ENCODE measurements at places on chromosomes 4 and X.

- DNase-seq: no peak
These were observed 112.1 kb downstream of the CDKL5 start for GRCh38 chrX:18537524-18537923.

- no peak for DNase-seq
These were observed 127.4 kb upstream of the UNC5C start for GRCh38 chr4:95676190-95676589.

DNA sequence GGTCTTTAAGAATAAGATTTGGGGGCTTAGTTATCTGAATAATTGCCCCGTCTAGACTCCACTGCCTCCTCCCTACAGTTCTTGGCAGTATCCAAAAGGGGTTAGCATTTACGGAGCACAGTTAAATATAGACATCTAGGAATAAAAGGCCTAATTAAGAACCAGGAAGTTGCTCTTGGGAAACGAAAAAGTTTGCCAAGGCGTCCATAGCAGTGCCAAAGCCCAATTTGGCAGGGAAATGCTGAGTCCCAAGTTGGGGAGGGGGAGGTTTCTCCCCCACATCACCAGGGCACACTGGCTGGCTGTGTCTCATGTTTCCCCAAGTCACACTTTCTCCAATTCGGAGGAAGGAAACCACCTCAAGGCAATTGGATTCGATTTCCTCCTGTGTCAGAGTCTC, 338.7 kb downstream of the FBXW7 start:
- no peak for DNase-seq

DNA sequence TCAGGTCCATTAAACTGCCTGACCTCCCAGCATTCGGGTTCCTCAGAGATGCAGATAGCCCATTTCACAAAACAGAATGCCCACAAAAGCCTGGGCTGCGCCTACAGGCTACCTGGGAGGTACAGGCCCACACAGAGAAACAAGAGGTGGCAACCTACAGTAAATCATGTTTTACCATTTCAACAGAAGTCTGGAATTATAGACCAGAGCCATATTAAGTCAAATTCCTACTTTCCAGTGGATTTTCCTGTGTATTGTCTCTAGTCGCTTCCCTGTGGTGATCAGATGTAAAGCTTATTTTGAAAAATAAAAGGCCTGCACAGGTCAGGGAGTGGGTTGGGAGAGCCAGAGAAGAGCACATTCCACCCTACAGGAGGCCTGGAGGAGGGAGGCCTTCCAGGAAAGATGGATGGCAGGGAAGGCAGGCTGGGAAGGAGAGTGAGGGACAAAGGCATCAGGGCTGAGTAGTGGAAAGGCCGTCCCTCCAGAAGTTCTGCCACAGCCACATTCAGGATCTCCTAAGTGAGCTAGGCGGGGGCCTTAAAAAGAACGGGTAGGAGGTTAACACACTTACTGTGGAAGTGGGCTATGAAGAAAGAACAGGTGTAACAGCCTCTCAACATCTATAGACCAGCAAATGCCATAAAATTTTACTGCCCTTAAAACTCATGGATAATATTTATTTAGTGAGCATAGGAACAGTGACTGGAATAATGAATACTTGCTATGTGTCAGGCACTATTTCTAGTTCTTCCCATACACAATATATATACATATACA, 19.0 kb upstream of the USO1 start:
- DNase-seq: no peak

GRCh38 chr4:13117185-13117584, 367.0 kb downstream of the RAB28 start:
- DNase-seq: no peak

GRCh38 chrX:125172531-125172930, 147.1 kb upstream of the TEX13C start:
- no peak for DNase-seq

GRCh38 chr4:2785613-2786012, 7.3 kb upstream of the SH3BP2 start:
- no peak for DNase-seq

- no peak for DNase-seq
These were observed 2.0 kb downstream of the GABRA2 start for GRCh38 chr4:46387956-46388355.

GRCh38 chrX:38110231-38110630, 103.9 kb downstream of the SYTL5 start:
- no peak for DNase-seq

GRCh38 chr4:2284934-2285612, 23.2 kb upstream of the MXD4 start:
- no peak for DNase-seq

DNA sequence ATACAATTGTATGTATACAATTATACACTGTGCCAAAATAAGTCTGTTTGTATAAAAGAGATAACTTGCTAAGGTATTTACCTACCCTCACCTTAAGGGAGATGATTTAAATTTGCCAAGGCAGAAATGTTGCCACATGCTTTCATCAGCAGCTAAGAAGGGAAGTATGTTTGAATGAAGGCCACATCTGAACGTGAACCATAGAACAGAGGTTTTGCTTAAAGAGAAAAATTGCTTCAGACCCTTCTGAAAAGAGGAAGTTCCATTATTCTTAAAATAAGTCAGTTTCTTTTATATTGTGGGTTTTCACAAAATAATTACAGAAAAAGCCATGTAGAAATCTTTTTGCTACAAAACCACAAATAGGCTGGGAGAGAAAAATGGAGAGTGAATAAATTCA, 621.5 kb upstream of the HTR2C start:
- DNase-seq: no peak

GRCh38 chr4:105924341-105924740, 29.1 kb downstream of the NPNT start:
- DNase-seq: no peak

DNA sequence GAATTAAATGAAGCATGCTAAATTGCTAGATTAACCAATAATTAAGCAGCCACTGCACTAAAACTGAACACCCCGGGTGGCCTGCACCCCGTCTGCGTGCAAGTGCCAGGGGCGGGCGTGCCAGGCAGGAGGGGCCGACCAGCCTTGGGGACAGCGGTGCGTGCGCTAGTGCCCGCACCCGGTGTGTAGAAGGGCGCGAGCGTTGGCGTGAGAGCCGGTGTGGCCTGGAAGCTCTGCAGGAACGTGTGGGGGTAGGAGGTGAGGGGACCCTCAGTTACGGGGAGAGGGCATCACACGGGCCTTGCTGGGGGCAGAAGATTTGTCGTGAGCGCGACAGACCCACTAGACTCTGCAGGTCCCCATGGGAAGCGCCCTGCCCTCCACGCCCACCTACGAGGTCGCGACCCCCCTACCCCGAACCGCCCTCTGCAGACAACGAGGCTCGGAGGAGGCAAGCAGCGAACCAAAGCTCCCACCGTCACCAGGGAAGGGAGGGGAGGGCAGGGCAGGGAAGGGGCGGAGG, 105.8 kb downstream of the FAM53A start:
- DNase-seq: no peak

- no peak for DNase-seq
These were observed 92.8 kb downstream of the MAML3 start for GRCh38 chr4:140061194-140061593.

DNA sequence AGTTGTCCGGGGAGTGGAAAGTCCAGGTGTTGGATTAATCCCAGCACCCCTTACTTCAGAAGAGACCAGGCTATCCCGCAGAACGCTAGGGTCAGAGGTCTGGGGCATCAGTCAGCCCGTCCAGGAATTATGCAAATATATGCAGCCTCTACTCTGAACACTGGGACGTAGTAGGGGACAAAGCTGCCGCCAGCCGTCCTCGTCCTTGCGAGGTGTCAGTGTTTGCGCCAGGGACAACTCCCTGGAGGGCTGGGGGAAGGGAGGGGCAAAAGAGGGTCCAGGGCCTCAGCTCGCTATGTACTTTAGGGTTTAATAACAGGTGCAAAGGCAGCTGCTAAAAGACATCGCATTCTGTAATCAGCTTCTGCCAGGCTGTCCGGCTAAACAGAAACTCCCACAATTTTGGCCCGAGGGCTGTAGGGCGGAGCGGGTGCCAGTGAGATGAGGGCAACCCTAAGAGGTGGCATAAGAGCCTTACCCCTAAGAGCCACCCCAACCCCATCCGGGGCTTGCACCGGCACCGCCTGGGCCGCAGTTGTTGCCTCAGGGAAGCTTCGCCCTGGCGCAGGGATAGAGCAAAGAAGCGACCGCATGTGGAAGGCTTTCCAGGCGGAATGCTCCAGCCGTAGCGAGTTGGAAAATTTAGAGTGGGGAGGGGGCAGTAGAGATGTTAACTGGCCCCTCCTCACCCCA, 8.4 kb downstream of the HAND2 start:
- no peak for DNase-seq

GRCh38 chr4:152482211-152482610, 53.7 kb downstream of the FBXW7 start:
- no peak for DNase-seq

DNA sequence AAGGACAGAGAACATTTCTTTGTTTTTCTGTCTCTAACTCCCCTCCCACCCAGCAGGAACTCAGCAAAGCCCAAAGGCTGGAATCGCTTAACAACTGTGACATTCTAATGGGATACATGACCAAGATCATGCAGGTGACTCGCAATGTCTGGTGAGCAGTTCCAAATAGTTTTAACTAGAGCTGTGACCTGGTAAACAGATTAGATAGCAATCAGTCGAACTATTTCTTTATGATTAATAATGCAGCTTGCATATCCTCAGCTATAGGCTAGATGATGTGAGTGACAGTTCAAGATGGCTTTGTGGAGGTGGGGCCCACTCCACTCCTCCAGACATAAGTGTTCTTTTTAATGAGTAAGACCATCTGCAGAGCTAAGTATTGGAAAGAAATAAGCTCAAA, 20.0 kb upstream of the GABRE start:
- DNase-seq: no peak

DNA sequence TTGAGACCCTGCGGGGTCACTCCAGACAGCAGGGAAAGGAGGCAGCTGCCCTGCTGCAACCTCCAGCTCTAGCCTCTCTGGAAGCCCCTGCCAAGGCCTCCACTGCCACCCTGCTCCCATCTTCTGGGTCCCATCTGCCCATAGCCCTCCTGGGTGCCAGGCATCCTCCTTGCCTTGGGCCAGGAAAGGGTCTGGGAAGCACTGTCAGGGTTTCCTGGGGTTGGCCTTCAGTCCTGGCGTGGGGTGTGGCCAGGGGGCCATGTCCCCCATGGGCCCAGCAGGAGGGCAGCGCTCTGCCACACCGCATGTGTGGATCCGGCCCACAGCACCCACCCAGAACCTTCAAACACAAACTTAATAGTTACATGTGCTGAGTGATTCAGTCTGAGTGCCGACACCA, 3.4 kb upstream of the CPLX1 start:
- DNase-seq: no peak

DNA sequence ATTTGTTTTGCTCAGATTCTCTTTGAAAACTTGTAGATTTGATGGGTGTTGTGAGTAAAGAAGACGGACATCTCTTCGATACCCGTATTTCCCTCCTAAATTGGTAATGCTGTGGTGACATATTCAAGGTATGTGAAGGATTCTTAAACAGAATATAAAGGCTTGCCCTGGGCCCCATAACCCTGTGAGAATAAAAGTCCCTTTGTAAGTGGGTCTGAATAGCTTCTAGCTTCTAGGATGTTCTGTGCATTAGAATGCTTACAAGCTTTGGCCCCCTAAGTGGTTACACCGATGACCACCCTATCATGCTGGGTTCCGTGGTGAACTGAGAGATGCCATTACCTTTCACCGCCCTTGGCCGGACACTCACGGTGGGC, 574 bp upstream of the MOB1B start:
- DNase-seq: no peak

- no peak for DNase-seq
These were observed 92.1 kb downstream of the MAMLD1 start for GRCh38 chrX:150455215-150455608.

GRCh38 chrX:24703185-24703494, 9.4 kb downstream of the POLA1 start:
- no peak for DNase-seq

GRCh38 chr4:79874197-79874596, 198.8 kb downstream of the ANTXR2 start:
- no peak for DNase-seq

GRCh38 chr4:7941111-7941964, 1.7 kb upstream of the AFAP1 start:
- no peak for DNase-seq

DNA sequence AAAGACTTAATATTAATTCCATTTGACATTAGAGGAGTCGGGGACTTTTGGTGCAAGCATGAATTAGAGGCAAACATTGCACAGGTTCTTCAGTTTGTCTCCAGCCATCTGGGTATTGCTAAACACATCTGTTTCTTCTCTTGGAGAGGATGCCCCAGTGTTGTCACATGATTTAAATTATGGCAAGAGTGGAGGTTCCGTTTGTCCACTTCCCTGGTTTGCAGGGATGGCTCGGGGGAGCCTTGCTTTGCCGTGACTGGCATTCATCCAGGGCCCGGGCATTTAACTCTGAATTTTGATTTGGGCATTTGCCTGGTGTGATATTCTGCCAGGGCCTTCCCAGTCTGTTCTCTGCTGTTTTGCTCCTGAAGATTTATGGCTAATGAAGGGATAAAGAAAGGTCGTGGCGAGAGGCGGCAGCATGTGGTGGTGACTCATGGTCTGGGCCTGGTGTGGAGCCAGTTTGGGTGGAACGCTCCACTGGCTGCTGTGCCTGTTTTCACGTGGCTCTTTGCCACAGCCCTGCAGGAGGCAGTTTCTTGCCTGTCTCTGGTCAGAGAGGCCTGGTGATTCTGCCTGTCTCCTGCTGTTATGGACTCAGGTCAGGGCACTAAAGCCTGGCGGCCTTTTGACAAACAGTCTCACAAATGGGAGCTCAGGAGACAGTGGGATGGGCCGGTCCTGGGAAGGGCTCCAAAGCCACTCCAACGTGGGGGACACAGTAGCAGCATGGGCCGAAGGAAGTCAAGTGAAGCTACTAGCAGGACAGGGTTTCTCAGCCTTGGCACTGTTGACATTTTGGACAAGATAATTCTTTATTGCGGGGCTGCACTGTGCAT, 99.4 kb upstream of the PGRMC2 start:
- DNase-seq: no peak

DNA sequence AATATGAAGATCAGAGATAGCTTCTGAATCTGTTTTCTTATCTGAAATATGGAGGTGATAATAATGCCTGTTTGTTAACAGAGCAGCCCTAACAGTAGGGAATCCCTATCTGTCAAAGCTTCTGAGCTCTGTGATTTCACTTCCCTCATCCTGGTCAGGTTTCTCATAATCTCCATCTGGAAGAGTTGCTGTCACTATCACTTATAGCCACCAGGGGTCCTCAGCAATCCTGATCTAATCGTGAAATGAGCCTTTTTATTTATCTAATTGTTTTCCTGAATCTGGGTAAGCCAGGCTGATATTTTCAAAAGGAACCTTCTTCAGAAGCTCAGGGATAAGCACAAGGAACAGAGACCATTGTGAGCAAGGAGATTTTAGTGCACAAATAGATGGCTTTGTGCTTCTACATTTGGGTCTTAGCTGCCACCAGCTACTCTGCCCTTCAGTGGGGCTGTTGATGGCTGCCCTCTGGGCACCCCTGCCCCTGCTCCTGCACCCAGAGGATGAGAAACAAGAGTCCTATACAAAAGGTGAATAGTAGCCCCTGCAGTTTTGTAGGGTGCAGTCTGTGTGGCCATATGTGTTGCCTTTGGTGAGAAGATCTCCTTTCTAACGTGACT, 196.4 kb upstream of the RADX start:
- DNase-seq: no peak
